ENCODE measurements at places on chromosomes 12 and 14.

GRCh38 chr14:52185178-52185577, 82.3 kb upstream of the PTGDR start:
- DNase-seq = no peak

DNA sequence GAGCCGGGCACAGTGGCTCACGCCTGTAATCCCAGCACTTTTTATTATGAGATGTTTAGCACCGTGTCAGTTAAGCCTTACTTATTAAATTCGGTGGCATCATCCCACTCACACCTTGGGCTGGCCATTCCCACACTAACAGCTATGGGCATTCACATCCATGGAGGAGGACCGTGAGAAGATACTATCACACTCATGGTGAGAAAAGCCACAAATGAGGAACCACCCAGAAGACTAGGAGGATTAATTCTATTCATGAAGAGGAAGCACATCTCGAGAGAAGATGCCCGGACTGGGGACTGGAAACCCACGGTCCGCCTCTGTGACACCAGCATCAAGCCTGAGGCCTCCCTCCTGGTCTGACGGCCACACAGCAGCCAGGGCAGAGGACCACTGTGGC, 4.9 kb downstream of the CDC42BPB start:
- DNase-seq = peak; percentile 89

- no peak for DNase-seq
Measured at GRCh38 chr14:58770491-58770982, 132.8 kb downstream of the DACT1 start.

GRCh38 chr14:34845869-34846268, 29.3 kb downstream of the BAZ1A start:
- DNase-seq = no peak

DNA sequence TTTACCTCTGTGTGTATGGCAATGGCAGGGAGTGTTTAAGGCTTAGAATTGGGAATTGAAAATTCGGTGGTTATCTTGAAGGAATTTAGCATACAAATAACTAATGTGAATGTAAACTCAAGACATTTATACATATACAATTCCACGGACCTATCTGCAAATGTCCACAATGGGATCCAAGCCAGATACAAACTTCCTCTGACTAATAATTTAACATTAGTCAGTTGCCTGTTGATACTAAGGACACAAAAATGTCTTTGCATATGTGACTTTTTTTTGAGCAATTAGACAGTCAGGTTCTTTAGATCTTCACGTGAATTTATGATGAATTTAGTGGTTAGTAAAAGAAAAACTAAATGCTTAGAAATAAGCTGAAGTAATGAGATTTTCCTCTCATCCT, 40.5 kb downstream of the ESR2 start:
- no peak for DNase-seq

- no peak for DNase-seq
Measured at GRCh38 chr12:121513464-121514183, 67.2 kb downstream of the KDM2B start.

GRCh38 chr14:93322929-93323599, 9.8 kb downstream of the BTBD7 start:
- no peak for DNase-seq

DNA sequence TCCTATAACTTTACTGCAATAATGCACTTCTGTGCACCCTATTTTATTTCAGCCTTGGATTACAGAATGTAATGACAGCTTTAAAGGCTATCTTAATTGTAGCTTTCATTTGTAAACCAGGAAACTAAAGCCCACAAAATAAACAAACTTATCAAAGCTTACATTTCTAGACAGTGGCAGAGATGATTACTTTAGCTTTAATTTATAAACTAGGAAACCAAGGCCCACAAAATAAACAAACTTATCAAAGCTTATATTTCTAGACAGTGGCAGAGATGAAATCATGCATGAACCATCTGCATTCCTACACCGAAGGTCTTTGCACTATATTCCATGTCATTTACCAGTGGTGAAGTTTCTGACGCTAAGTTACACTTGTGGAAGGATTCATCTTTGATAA, 74.4 kb downstream of the PRKD1 start:
- DNase-seq = no peak

- no peak for DNase-seq
Measured at GRCh38 chr12:24937553-24938244, 11.2 kb downstream of the BCAT1 start.

DNA sequence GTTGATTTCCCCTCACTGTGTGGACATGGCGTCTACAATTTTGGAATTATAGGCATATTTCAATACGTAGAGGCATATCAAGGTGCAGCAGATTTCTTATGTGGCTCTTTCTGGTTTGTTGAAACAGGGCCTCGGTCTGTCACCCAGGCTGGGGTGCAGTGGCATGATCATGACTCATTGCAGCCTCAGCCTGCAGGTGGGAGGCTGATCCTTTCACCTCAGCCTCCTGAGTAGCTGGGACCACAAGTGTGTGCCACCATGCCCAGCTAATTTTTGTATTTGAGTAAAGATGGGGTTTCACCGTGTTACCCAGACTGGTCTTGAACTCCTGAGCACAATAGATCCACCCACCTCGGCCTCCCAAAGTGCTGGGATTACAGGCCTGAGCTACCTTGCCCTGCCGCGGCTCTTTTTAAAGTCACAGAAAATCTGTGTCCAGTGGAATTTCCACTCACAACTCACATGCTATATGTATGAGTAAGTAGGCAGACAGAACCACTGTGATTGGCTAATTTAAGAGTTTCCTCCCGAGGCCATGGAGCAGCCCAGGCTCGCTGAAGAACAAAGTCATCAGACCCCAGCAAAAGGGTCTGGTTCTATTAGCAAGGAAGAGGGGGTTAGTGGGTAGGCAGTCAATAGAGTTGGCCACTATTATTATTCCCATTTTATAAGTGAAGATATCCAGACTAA, 9.1 kb downstream of the GNG2 start:
- no peak for DNase-seq

DNA sequence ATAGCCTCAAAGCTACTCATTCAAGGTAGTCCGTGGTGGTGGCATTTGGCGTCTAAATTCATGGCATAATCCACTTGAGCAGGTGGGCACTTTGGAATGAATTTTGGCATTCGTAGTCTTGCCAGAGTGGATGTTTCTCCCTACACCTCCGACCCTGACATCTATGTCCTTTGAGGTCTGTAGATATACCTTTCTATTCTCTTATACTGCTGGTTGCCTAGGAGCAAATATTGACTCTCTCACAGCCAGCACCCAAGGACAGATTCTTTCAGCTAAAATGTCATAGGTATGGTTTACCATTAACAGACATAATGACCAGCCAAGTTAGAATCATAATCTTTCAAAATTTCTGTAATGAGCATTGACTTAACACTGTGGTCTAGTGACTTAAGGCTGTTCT, 47.4 kb upstream of the FLRT2 start:
- DNase-seq = no peak

DNA sequence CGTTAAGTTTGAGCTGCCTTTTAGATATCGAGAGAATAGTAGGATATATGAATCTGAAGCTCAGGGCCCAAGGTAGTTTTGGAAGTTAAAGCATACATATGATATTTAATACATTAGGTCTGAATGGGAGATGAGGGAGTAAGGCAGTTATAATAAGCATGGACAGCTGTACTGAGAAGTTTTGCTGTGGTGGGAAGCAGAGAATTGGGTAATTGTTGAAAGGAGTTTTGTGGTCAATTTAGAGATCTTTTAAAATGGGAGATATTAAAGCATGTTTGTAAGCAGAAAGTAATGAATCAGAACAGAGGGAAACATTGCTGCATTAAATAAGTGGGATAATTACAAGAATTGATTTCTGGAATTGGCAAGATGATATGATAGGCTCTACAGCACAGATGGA, 21.3 kb downstream of the TBK1 start:
- no peak for DNase-seq

DNA sequence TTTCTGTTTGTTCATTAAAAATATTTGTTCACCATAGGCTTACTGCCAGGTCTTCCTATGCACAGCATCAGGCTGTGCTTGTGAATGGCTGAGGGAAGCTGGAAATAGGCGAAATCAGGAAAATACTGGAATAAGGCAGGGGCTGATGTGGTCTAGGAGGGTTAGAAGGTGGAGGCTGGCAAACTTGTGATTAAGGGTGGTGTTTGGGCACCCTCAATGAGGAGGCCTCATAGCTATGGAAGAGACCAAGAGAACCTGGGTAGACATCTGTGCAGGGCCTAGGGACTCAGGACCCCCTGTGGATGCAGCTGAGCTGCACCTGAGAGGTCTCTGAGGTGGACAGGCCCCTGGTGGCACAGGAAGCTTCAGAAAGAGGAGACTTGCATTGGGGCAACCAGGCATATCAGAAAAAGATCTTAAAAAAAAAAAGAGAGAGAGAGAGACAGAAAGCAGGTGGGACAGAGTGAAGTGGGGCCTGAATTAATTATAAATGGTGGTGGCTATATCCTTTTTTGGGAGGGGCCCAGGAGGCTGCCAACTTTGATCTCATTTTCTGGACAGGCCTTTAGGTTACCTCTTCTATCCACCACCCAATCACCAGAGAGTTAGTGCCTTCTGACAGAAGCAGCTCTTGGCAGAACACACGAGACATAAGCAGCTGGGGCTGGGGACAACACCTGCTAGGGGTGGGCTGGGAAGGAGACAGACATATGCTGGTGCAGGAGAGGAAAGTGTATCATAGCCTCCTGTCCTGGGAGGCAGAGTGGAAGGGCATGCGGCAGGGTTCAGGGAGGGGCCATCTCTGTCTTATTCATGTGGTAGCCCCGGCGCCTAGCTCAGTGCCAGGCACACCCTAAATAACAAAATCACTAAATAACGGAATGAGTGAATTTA, 46.7 kb upstream of the ATP23 start:
- no peak for DNase-seq

GRCh38 chr12:80291108-80291754, 152.8 kb upstream of the PTPRQ start:
- DNase-seq = no peak

DNA sequence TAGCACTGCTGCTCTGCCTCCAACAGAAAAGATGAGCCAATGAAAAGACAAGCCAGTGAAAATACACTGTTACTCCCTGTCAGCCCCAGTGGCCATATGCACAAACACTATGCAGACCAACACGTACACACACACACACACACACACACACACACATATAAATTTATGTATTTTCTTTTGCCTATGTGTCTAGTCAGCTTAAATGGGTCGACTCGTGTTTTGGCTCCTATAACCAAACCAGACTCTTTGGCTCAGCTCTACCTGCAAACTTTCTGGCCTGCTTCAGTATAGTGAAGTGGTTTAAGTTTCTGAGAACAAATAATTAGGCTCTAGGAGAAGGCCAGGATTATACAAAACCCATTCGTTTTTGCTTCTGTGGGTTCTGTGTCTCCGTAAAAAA, 30.3 kb upstream of the PMCH start:
- no peak for DNase-seq

- peak; percentile 14 for DNase-seq
Measured at GRCh38 chr12:87953256-87953860, 75.8 kb downstream of the C12orf50 start.

- DNase-seq = no peak
Measured at GRCh38 chr14:58717813-58718212, 80.1 kb downstream of the DACT1 start.

DNA sequence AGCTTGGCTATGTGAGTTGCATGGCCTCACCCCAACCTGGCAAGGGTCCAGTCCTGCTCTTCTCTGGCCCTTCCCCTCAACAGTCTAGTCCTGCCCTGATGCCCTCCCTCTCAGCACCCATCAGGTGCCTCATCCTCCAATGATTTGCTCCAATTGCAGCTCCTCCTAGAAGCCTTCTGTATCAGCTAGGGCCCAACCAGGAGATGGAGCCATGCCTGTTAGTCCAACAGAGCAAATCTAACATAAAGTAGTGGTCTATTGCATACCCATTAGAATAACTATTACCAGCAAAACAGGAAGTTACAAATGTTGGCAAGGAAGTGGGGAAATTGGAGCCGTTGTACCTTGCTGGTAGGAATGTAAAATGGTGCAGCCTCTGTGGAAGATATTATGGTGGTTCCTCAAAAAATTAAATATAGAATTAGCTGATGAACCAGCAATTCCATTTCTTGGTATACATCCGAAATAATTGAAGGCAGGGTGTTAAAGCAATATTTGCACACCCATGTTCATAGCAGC, 163.5 kb downstream of the VRK1 start:
- peak; percentile 23 for DNase-seq

DNA sequence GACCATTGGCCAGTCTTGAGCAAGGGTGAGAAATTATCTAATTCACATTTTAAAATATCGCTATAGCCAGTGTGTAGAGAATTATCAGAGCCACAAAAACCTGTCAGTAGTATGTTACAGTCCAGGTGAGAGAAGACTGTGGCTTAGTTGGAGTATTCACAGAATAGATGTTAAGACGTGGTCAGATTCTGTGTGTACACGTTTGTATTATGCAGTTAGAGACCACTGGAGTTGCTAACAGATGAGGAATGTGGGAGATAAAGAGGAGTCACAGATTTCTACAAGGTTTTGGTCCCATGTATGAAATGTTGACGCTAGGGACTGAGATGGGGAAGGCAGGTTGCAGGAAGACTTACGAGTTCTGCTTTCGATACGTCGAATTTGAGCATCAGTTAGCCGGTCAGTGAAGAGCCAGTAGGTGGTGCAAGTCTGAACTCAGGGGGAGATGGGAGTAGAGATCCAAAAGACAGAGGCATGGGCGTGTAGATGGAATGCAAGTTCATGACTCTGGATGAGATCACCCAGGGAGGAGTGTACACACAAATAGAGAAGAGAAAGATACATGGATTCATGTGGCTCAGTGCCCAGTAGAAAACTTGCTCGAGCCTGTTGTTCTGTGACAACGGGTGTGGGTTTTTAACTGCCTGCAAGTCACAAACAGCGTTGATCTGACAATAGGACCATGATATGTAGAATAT, 114.8 kb upstream of the FLRT2 start:
- DNase-seq = peak; percentile 57

GRCh38 chr12:52207106-52207505, 15.3 kb upstream of the KRT80 start:
- no peak for DNase-seq

- no peak for DNase-seq
Measured at GRCh38 chr14:100604709-100605108, 17.5 kb upstream of the BEGAIN start.

GRCh38 chr12:116201908-116202307, 75.6 kb downstream of the MED13L start:
- no peak for DNase-seq

DNA sequence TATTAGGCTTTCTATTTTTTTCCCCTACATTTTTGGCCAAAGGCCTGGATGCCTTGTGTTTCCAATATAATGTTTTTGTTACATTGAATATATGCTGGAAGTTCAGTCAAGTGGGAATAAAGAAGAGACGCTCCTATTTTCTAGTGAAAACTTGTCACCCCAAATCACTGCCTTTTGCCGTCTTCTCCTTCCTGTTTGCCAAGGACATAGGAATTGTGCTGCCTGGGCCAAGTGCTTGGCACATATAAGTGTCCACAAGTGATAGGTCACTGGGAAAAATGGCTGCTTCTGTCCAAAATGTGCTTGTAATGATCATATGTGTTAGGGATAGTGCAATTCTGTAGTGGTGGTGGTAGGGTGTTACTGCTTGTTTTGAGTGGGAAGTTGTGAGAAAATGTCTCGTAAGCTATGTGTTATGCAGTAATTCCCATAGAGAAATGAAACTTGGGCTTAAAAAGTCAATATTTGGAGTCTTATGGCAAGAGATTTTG, 11.6 kb upstream of the KCNJ8 start:
- DNase-seq = no peak
